ENCODE measurements at places on chromosomes 1 and 21.

DNA sequence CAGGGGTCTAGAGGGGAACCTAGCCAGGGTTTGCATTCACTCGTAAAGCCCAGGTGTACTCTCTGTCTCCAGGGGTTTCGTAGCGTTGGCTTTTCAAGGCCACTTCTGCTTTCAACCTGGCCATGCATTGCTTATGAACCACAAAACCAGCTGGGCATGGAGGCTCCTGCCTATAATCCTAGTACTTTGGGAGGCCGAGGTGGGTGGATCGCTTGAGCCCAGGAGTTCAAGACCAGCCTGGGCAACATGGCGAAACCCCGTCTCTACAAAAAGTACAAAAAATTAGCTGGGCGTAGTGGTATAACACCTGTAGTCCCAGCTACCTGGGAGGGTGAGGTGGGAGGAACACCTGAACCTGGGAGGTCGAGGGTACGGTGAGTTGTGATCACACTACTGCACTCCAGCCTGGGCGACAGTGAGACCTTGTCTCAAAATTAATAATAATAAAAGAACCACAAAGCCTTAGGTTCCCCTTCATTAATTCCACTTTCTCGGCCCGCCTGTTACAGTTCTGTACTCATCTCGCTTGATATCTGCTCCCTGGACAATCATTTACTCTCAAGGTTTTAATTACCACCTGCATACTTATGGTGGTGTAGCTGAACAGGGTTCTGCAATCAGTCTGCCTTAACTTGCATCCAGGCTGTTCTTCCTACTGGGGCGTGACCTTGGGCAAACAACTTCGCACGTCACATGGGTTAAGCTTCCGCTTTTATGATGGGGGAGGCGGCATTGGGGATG, 6.1 kb downstream of the SLC16A4 start:
- no peak for DNase-seq

- no peak for DNase-seq
These were observed 47.0 kb downstream of the SLC37A1 start for GRCh38 chr21:42560517-42561179.

GRCh38 chr1:9253004-9253403, 18.4 kb downstream of the H6PD start:
- no peak for DNase-seq

DNA sequence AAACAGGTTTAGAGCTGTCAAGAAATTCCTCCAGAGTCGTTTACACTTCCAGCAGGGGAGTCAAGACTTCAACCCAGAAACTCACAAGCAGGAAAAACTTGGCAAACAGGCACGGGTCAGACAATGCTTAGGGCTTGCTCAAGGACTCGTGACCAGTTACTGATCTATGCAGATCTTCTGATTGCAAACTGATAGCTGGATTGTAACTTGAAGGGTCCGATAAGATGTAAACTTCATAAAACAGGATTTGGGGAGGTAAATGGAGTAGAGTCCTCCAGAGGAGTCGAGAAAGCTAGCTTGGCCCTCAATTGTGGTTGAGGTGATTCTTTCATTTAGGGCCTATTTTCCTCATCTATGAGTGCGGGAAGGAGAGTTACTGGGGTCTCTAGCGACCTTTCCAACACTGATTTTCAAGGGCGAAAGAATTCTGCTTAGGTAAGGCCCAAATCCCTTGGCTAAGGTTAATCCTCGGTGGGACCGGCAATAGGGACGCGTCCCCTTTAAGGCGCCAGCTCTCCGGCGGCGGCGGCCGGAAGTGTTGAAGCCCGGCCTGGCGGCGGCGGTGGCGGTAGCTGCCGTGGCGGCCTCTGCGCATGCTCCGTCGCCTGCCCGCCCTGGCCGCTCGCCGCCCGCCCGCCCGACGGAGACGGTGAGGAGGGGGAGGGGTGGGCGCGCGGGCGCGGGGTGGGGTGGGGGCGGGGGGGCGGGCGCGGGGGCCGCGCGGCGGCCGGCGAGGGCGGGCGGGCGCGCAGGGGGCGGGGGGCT, at the start of gene GMEB1:
Gene GMEB1 (plus strand): TSS at position 594 of the 765 bp plus-strand sequence. CDS start 14,829 bp downstream, outside the sequence.
- peak; percentile 85 for DNase-seq

DNA sequence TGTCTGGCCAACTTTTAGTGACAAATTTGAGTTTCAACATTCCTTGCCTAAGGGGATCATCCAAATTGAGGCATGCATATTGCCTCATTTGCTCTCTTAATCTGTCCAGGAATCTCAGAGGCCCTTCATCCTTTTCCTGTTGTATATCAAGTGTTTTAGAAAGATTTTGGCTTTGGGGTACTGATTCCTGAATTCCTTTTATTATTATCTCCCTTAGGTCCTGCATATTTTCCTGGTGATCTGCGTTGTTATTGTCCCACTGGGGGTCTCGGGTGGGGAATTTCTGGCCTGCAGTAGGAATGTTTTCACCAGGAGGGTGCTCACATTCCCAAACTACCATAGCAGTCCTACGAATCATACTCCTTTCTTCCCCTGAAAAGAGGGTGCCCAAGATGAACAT, 4.4 kb upstream of the AADACL3 start:
- no peak for DNase-seq

- no peak for DNase-seq
These were observed 52.1 kb upstream of the LAPTM5 start for GRCh38 chr1:30809514-30810263.

- no peak for DNase-seq
These were observed 199.4 kb upstream of the CAMK1G start for GRCh38 chr1:209383907-209384709.

DNA sequence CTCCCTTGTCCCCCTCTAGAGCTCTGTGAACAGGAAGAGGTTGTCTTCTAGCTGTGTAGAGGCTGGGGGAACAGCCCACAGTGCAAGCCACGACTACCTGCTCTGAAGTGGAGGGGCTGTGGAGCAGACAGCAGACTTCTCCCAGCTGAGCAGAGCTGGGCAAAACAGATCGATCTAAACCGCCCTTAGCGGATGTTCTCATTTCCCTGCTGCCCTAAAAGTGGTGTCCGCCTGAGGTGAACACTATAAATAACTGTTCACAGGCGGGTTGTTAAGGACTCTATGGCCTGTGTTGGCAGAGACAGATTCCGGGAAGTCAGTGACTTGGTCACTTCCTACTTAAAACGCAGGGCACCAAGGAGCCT, 203.2 kb downstream of the RHOU start:
- no peak for DNase-seq

- DNase-seq = no peak
These were observed 3.6 kb downstream of the PINK1 start for GRCh38 chr1:20636785-20637347.

DNA sequence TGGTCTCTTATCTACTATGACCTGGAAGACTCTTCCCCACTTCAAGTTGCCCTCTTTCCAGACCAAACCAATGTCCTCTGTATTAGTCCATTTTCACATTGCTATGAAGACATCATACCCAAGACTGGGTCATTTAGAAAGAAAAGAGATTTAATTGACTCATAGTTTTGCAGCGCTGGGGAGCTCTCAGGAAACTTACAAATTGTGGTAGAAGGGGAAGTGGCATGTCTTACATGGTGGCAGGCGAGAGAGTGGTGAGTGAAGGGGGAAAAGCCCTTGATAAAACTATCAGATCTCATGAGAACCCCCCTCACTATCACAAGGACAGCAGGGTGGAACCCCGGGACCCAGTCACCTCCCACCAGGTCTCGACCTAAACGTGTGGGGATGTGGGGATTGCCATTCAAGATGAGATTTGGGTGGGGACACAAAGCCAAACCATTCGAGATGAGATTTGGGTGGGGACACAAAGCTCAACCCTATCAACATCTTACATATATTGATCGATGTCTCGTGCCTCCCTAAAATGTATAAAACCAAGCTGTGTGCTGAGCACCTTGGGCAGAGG, 14.2 kb upstream of the AGPAT3 start:
- no peak for DNase-seq

DNA sequence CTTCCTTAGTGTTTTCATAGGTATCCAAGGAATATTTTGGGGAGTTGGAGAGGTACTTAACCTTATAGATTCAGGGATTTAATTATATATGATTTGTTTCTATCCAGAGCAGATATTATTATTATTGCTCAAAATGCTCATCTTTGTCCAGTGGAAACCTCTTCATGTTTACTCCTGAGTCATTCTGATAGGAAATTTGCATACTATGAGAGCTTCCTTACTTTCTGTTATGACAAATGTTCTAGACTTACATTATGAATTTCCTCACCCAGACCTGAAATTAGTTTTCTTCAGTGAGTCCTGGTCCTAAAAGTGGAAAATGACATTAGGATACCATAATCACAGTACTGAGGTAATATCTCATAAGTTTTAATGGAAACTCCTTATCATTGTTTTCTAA, 57.5 kb upstream of the PLPPR5 start:
- DNase-seq = no peak

DNA sequence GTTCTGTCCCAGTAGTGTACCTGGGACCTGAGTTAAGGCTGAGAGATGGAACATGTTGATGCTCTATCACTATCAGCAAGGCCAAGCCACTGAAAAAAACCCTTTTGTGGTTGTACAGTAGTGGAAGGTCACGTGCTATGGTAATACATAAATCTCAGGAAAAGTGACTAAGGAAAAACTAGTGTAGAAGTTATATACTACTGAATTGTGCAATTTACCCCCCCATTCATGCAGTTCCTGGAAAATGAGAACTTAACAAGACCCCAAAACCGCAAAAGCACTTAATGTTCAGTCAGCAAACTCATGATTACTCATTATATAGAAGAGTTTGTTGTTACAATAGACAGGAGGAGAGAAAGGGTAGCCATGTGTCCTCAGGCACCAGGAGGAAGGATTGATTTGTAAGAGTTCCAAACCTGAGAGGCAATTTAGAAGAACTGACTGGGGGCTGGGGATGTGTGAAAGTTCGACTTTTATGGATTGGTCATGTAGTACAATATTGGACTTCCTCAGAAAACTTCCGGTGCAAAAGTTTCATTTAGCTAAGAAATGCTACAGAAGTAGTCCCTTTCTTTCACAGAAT, 91.6 kb downstream of the RGL1 start:
- no peak for DNase-seq

DNA sequence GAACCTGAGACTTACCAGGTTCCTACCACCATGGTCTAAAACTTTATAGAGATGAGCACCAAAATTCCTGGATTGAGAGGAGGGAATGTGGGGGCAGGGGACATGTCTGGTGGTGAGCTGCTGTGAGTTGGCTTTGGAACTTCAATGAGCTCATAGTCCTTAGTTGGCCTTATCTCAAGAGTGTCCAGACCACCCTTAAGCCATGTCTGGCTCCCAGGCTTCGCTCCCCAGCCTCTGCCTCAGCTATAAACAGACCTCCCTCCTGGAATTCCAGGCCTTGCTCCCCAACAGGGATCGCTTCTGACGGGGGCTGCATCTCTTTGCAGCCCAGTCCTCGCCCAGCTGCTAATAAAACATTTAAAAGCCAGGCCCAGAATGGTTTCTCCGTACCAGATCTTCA, 19.5 kb downstream of the ATF3 start:
- DNase-seq = no peak

GRCh38 chr1:117365350-117366176, 1.7 kb upstream of the MAN1A2 start:
- DNase-seq = no peak

- no peak for DNase-seq
These were observed 919 bp downstream of the CTSS start for GRCh38 chr1:150764617-150765101.
